CD4-positive, alpha-beta T cell treated with Interleukin-10 for 1 hour (primary cell): ENCODE measurements at places on chromosomes 2 and 18.
A peak's percentile ranks its signal among the peaks of the same experiment; 100 is the strongest.

DNA sequence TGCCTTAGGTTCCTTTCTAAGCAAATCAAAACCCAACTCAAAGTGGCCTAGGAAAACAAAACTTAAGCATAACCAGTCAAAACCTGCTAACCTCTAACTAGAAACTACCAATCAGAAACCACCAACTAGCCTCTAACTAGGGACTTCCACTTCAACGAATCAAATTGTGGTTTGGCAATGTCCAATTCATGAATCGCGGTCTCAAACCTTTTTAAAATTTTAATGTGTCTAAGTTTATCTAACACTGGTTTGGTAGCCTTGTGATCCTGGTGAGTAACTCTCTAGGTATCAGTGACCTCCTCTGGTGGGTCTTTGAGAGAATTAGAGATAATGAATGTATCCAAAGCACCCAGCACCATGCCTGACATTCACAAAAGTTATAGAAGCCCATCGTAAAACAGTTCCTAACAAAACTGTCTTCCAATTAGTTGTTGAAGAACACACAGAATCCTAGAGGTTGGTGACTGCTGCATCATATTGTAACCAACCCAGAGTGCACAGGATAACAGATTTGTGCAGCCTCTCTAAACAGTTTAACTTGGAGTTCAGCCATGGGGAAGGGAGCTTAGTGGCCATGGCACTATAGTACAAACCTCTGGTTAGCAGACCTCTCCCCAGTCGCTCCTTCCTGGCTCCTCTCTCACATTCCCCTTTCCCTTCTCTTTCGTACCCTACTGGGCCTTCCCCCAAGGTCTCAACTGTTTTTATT is 45.2 kb upstream of the B3GNT2 start:
- no peak for DNase-seq

DNA sequence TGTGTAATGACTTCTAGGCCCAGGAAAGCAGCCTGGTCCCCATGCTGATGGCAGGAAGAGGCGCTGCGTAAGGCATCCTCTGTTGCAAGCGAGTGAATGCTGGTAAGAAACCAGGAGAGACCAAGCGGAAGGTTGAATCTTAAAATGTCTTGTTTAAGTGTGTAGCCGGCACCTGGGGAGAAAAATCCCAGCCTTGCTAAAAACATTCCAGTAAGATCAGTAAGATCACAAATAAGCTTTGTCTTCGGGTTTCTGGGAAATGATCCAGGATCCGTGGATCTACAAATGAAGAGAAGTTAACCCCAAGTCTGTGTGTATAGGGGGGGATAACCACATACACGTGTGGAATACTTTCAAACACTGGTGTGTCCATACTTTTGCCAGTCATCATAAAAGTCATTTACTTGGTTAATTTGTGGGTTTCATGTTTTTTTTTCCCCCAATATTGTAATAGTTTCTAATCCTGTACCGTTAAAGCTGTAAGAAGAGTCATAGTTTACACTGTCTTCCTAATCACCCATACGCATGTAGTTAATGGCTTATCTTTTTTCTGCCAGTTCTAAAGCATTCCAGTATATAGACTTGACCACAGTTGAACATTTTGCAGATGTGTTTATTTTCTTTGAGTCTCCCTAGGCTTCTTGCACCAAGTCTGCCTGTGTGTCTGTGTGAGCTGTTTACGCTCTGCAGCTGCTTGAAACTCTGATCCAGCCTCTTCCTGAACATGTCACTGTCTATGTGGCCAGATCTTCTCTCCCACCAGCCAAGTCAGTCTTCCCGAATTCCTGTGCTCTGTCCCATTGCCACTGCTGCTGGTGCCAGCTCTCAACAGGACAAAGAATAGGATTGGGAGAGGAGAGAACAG is 135.9 kb upstream of the ARL4C start:
- DNase-seq = no peak

- DNase-seq = no peak
Observed at GRCh38 chr2:132597166-132597565, 72.8 kb downstream of the LYPD1 start.

DNA sequence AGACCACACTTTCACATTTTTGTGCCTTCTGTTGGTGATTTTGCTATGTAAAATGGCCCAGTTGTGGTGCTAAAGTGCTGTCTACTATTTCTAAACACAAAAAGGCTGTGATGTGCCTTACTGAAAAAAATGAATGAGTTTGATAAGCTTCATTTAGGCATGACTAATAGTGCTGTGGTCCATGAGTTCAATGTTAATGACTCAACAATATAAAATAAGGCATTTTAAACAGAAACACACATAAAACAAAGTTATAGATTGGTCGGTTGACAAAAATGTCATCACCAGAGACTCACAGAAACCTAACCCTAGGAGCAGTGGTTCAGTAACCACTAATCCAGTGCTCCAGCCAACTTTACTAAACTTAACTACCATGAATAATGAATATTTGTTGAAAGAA is 160.0 kb downstream of the DNAH6 start:
- no peak for DNase-seq

GRCh38 chr2:19607931-19608771 is 249.7 kb upstream of the OSR1 start:
- DNase-seq = no peak

GRCh38 chr2:97695744-97696143 is 17.6 kb upstream of the ZAP70 start:
- DNase-seq = no peak

DNA sequence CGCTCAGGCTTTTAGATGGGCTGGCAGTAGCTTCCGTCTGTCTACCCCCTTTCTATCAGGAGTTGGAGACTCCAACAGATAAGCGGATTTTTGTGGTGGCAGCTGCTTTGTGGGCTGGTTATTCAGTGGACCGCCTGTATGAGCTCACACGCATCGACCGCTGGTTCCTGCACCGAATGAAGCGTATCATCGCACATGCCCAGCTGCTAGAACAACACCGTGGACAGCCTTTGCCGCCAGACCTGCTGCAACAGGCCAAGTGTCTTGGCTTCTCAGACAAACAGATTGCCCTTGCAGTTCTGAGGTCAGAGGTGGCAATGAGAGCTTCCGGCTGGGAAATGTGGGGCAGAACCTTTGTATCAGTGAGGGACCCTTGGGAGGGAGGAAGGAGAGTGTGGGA is 14.8 kb downstream of the CAD start:
- DNase-seq = no peak

- DNase-seq = no peak
Observed at GRCh38 chr18:44133483-44133882, 547.2 kb upstream of the SETBP1 start.

DNA sequence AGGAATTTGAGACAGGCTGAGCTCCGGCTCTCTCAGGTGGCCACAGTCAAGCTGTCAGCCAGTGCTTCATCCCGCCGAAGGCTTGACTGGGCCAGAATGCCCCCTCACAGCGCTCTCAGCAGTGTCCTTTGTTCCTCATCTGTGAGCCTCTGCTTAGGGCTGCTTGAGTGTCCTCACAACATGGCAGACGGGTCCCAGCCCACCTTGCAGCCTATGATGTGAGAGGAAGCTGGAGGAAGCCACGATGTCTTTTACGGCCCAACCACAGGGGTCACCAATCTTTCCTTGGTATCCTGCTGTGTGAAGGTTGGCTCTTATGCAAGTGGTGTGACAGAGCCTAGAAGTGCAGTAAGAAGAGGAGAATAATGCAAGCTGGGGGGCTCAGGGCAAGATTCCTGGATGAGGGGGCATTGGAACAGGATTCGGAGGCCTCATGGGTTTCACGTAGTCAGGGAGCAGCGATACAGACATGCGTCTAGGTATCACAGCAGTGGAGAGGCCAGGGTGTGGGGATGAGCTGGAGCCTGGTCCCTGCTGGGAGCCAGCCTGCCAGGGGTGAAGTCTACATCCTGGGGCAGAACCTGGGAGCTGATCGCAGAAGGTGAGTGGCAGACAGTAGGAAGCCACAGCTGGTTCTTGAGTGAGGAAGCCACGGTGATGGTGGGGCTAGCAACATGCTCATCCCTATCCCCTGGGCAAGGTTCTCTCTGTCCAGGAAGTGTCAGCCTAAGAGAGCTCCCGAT is 234.1 kb downstream of the GLI2 start:
- no peak for DNase-seq

- no peak for DNase-seq
Observed at GRCh38 chr2:100137866-100138570, 4.4 kb downstream of the AFF3 start.

DNA sequence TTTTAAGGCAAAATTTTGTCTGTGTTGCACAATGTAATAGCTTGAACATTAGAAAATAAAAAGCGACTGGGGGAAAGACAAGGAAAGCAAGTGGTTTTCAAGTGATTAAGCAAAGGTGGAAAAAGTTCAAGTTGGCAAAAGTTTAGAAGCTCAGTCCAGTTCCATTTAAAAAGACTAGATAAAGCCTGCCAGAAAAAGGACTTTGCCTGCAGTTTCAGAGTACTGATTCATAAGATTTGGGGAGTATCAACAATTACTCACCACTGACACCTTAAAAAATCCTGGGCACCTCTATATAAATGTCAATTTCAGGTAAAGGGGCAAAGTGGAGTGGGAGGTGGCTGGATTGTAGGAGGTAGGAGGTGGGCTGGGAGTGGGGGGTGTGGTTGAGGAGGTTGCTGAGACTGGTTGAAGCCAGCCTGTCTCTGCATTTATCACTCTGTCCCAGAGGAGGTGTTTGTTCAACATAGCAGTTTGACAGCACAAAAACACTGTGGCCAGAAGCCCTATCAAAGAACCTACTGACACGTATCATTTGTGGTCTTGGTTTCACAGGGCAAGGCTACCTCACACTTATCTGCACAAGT is 14.6 kb downstream of the ZEB2 start:
- peak; percentile 68 for DNase-seq

GRCh38 chr2:191927319-191927867 is 80.5 kb upstream of the CAVIN2 start:
- DNase-seq = no peak

DNA sequence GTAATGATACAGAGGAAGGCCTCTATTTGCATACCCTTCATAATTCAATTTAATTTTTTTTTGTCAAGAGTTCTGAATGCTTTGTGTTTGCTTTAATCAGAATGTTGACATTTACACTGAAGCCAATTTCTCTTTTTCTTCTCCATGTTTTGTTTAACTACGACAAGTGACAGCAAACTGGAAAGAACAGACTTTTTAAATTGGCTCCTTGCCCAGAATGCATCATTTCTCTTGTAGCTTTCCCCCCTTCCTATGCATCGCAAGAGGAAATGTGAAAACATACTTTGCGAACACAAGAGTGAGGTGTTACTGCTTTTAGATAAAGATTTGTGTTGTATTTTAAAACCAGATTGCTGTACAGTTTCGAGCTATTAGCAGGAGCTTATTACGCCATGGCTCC is 955.2 kb upstream of the CELF4 start:
- no peak for DNase-seq

- DNase-seq = no peak
Observed at GRCh38 chr18:48962994-48963561, 12.3 kb upstream of the SMAD7 start.

GRCh38 chr18:59386909-59387686 is 28.0 kb upstream of the LMAN1 start:
- DNase-seq = no peak

GRCh38 chr2:138699421-138699820 is 80.8 kb downstream of the NXPH2 start:
- no peak for DNase-seq

- peak; percentile 50 for DNase-seq
Observed at GRCh38 chr2:158457092-158457825, 507 bp downstream of the PKP4 start.

DNA sequence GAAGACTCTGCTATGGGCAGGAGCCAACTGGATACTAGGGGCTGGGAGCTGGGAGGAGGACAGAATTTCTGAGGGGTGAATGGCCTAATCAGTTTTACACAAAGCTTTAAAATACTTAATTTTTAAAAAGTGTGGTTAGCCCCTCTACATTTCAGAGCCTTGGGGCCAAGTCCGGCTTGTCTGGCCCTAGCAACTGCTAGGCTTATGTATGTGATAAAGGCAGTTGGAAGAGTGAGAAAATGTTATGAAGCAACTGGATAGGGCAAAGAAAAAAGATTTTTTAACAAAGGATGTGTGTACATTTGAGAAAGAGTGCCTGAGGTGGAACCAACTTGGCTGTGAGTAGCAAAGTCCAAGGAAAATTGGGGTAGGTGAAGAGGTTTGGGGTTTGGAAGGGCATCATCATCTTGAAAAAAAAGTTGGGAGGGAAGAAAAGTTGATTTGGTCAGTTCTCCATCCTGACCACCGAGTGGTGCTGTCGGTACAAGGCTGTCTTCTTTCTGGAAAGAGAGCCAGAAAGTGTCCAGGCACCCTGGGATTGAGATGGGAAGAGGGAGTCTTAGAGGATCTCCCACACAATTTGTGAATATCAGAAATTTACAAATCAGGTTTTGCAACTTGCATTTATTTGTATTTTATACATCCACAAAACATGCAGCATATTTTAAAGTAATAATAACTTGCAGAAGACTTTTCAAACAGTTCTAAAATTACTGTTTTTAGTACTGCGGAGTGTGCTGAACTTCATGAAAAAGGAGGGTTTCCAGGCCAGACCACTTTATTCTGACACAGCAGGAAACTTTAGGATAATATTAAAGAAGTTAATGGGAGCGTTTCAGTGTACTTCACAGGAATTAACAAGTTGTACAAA is 10.5 kb upstream of the CDK15 start:
- DNase-seq = no peak

GRCh38 chr2:172279214-172279613 is 148.2 kb upstream of the ITGA6 start:
- DNase-seq = no peak

- no peak for DNase-seq
Observed at GRCh38 chr18:45386041-45386655, 229.1 kb upstream of the SLC14A2 start.
